ENCODE measurements at places on chromosomes 11 and 22.

- peak; percentile 7 for DNase-seq
Measured at GRCh38 chr11:133081020-133081419, 451.3 kb downstream of the OPCML start.

DNA sequence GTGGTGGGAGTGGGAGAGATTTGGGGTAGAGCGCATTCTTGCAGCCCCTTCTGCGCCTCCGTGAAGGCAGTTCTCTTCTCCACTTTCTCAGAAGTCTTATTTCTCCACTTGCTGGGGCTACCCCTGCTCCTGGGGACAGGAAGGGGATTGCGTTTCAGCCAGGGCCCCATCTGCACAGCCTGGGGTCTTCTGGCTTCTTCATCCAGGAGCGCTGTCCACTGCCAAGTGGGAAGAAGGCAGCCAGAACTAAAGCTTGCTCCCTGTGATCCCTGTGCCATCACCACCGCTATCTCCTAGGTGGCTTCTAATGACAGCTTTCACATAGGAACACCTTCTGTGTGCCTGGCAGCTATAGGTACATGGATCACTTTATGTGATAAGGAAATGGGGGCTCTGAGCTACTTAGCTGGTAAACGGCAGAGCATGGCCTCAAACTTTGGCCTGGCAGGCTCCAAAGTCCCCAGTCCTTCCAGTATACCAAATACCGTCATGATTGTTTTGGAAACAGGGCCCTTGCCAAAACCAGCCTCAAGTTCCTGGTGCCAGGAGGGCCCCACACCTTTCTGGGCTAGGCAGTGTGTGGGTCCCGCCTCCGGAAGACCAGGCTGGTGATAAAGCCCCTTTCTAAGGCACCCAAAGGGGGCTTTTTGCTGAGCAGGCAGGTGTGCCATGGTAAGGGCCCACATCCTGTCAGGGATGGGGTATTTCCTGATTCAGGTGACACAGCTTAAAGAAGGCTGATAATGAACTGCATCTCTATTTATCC lies 60.4 kb upstream of the PAX6 start:
- no peak for DNase-seq

DNA sequence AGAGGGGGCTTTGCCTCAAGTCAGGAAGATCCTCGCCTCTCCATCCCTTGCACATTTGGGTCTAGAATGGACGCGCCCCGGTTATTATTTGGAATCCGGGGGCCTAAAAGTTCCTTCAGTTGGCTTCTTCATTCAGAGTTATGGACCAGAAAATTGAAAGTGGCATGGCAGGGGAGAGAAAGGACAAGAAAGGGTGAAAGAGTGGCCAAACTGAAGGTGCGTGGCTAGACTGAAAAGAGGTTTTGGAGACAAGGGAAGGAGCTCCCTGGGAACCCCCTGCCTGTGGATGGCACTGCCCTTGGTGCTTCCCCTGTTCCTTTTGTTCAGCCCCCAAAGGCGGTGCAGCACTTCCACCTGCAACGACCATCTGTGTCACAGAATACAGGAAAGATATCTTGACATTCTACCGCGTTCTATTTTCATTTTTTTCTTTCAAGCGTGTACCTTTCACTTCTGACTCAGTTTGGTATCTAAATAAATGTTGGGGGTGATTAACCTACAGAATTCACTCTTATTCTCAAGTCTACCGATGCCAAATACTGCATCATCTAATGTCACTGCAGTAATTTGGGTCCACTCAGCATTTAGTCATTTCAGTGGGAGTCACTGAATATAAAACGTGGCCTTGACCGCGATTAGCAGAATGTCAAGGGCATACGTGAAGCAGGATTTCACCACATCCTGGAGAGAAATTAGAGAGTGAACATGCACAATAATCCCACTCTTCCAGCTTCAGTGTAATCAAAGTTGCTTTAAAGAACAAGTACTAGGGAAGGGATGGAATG lies 88.1 kb upstream of the ARHGAP32 start:
- DNase-seq = peak; percentile 69

GRCh38 chr11:61294717-61295595 lies at the start of gene VWCE:
TSS of gene VWCE (minus strand) at chr11:61295316. CDS start at chr11:61295037, 279 bp downstream.
- peak; percentile 62 for DNase-seq
